ENCODE measurements at places on chromosomes 16 and 17.

DNA sequence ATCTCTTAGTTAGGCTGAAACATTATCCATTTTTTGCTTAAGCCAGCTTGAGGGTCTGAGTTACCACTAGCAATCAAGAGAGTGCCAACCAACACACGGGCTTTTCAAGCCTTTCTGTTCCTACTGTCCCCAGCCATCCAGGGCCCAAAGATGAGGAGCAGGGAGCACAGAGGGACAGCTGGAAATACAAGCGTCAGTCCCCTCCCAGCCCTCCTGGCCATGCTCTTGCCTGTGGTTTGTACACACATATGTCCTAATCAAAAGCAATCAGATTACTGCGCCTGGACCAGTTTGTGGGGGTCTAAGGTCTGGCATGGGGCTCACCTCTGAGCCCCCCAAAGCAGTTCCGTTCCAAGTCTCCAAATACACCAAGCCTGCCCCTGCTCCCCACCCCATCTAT lies 3.5 kb downstream of the CORO7 start:
- DNase-seq, result no peak

DNA sequence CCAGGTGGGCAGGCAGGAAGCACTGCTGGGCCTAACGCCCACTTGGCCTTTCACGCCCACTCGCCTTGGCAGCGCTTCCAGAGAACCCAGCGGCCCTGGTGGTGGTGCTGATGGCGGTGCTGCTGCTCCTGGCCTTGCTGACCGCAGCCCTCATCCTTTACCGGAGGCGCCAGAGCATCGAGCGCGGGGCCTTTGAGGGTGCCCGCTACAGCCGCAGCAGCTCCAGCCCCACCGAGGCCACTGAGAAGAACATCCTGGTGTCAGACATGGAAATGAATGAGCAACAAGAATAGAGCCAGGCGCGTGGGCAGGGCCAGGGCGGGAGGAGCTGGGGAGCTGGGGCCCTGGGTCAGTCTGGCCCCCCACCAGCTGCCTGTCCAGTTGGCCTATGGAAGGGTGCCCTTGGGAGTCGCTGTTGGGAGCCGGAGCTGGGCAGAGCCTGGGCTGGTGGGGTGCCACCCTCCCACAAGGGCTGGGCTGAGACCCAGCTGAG lies 64.7 kb downstream of the MRC2 start:
- DNase-seq, result no peak

- no peak for DNase-seq
Observed at GRCh38 chr16:70496513-70496912, 26.8 kb downstream of the COG4 start.

DNA sequence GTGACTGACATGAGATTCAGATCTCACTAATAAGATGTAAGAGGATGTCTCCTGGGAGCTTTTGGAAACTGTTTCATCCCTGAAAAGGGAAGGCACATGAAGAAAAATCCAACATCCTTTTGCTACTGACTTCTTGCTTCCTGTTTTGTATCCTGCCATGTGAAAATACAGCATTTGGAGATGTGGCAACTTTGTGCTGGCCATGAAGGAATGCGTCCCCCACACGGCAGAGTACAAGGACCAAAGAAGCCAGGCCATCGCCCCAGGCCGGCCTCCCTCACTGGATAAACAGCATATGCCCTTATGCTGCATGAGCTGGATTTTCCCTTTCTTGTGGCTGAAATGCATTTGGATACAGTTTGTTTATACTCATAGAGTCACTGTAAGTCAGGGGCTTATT lies 5.5 kb upstream of the HASPIN start:
- no peak for DNase-seq

- DNase-seq, result peak; percentile 47
Observed at GRCh38 chr17:57946798-57947358, 8.3 kb downstream of the CUEDC1 start.

- DNase-seq, result no peak
Observed at GRCh38 chr17:8658810-8659209, 28.3 kb upstream of the MYH10 start.

GRCh38 chr16:51981725-51982124 lies 565.2 kb downstream of the TOX3 start:
- DNase-seq, result no peak

DNA sequence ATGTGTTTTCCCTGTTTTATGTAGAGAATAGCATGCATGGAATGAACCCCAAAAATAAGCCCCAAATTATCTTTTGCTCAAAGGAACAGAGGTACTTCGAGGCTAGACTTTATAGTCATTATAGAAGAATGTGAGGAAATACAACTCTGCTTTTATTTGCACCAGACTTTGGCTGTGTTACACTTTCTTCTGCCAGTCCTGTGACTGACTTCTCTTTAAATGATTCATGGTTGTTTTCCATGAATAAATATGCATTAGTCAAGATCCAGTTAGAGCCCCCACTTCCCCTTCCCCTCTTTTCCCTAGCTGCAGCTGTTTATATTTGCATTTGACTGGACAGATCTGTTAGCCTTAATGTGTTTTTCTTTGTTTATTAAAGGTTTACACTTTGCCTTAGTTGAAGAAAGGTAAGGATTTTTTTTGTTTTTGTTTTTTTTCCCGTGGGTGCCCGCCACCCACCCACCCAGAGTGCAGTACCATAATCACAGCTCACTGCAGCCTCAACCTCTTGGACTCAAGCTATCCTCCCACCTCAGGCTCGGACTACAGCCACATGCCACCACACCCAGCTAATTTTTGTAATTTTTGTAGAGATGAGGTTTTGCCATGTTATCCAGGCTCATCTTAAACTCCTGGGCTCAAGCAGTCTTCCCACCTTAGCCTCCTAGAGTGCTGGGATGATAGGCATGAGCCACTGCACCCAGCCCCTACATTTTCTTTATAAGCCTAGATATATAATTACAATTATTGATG lies 152.6 kb downstream of the CYB561 start:
- no peak for DNase-seq

DNA sequence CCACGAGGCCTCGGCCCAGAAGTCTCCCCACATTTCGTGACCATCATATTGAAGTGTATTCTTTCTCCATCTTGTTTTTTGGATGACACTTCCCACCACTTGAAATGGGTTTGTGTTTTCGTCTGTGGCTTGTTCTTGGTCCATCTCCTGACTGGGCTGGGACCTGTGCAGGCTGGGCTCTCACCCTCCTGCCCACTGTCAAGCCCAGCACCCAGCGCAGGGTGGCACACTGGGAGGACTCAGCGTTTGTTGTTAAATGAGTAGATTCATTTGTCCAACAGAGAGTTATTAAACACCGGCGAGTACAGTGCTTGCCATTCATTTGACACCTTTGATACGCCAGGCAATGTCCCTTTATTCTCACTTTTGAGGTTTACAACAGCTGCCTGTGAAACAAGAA lies 22.6 kb downstream of the NT5M start:
- no peak for DNase-seq

DNA sequence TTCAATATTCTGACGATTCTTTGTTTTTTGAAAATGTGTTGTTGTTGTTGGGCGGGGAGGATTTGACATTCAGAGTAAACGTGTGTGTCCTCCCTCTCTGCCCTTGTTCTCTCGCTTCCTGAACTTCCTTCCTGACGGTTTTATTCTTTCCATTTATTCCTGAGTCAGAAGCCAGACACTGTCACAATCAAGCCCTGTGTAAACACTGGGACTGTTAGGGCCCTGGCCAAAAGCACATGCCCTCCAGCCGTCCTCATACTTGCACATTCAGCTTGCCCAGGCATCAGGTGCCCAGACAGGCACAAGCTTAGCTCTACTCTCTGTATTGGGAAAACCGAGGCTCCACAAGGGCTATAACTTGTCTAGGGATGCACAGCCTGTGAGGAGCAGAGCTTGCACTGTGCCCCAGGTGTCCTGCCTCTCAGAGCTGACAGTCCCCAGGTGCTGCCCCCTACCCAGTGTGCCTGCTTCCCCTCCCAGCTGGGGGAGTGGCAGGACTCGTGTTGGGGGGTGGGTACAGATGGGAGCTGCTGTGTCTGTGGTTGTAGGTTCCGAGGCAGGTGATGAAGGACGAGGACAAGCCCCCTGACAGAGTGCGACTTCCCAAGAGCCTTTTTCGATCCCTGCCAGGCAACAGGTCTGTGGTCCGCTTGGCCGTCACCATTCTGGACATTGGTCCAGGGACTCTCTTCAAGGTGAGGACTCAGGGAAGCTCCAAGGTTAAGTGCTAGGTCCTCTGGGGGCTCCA lies 9.7 kb downstream of the ADGRG3 start:
- DNase-seq, result no peak

DNA sequence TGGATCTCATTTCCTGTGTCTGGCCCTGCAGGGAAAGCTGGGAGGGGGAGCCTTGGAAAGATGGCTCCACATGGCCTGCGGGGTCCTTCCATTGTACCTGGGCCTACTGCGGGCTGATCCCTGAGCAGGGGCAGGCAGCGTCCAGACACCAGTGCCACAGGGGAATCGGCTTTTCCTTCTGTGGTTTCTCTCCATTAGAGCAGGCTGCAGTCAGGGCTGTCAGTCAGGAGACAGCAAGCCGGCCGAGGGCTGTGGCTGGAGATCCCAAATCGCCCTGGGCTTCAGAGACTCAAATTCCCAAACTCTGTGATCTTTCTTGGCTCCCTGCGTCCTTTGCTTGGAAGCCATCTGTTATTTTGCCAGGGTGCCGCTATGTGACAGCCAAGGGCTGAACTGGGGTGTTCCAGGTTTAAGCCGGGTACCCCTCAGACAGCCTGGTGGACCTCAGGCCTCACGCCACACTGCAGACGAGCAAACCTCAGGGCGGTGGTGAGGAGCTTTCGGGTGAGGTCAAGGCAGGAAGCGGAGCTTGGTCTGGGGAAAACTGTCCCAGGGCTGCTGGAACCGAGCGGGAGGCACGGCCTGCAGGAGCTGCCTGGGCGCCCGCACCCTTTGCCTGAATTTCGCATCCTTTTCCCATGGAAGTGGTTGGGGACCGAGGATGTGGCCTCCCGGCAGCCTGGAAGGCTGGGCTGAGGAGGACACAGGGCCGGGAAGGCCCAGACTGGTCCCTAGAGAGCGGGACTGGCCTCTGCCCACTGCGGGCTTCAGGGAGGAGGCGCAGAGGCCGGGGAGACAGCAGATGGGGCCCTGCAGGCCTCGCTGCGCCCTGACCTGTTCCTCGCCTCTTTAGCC lies 1.5 kb upstream of the CPNE7 start:
- DNase-seq, result no peak

DNA sequence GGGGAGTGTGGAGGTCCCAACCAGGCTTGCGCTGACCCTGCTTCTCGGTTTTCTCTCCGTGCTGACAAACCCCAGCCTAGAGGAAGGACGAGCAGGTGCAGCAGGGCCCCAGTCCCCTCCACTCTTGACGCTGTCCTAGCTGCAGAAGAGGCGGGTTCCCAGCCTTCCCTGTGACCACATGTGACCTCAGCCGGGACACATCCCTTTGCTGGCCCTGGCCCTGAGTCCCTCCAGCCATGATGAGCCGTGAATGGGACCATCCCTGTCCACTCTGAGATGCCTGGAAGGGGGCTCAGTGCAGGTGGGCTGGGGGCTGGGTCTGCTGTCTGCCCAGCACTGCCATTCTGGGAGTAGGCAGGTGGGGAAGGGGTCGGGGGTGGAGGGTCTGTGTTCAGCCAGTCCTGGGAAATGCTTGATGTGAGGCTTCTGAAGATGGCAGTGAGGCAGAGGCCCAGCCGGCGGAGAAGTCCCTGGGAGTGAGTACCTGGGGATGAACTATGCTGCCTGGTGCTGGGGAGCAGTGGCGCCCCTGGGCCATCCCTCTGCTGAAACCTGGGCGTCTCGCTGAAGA lies 1.9 kb upstream of the TUBB3 start:
- DNase-seq, result no peak

DNA sequence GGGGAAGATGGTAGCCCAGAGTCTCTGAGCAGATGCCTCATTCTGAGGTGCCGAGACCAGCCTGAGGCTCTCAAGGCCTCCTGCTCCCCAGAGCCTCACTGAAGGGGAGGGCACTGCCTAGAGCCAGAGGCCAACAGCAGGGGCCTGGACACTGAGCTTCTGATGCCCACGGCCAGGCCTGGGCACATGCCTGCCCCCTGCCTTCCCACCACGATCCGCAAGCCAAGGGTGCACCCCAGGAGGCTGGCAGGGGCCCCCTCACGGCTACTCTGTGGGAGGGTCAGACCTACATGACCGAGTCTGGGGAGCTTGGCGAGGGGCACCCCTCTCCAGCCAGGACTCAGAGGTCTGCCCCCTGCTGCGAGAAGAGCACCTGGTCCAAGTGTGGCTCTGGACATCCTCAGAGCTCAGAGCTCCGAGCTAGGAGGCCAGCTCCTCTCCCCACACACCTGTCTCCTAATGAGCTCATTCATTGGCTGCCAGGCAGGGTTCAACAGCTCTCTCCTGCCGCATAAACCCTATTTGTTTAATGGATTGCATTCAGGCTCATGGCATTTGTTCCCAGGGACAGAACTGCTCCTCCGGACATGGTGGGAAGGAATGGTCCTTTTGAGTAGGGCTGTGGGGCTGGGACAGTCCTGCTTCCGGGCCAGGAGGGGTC lies 13.9 kb downstream of the OTOP3 start:
- DNase-seq, result no peak

Data from left colon (tissue), 2 donors.